ENCODE measurements at places on chromosomes 11 and 22.
A peak's percentile ranks its signal among the peaks of the same experiment; 100 is the strongest.

DNA sequence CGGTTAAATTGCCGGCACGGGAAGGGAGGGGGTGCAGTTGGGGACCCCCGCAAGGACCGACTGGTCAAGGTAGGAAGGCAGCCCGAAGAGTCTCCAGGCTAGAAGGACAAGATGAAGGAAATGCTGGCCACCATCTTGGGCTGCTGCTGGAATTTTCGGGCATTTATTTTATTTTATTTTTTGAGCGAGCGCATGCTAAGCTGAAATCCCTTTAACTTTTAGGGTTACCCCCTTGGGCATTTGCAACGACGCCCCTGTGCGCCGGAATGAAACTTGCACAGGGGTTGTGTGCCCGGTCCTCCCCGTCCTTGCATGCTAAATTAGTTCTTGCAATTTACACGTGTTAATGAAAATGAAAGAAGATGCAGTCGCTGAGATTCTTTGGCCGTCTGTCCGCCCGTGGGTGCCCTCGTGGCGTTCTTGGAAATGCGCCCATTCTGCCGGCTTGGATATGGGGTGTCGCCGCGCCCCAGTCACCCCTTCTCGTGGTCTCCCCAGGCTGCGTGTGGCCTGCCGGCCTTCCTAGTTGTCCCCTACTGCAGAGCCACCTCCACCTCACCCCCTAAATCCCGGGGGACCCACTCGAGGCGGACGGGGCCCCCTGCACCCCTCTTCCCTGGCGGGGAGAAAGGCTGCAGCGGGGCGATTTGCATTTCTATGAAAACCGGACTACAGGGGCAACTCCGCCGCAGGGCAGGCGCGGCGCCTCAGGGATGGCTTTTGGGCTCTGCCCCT is 529 bp upstream of the CCND1 start:
- DNase-seq, result no peak

DNA sequence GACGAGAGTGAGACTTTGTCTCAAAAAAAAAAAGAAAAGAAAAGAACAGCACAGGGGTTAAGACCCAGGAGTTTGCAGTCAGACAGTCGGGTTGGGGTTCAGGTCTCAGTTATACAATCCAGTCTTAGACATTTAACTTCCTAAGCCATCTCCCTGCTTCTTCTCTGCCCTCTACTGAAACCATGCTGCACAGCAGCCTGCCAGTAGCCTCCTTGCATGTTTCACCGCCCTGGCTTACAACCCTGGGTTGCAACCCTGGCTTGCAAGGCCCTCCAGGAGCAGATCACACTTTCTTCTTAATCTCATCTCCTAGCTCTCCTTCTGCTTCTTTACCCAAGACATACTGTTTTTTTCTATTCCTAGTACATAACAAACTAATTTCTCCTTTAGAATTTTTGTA is 5.9 kb upstream of the B3GAT3 start:
- DNase-seq, result no peak

GRCh38 chr22:48560836-48561235 is 1266.8 kb downstream of the BRD1 start:
- DNase-seq, result no peak

DNA sequence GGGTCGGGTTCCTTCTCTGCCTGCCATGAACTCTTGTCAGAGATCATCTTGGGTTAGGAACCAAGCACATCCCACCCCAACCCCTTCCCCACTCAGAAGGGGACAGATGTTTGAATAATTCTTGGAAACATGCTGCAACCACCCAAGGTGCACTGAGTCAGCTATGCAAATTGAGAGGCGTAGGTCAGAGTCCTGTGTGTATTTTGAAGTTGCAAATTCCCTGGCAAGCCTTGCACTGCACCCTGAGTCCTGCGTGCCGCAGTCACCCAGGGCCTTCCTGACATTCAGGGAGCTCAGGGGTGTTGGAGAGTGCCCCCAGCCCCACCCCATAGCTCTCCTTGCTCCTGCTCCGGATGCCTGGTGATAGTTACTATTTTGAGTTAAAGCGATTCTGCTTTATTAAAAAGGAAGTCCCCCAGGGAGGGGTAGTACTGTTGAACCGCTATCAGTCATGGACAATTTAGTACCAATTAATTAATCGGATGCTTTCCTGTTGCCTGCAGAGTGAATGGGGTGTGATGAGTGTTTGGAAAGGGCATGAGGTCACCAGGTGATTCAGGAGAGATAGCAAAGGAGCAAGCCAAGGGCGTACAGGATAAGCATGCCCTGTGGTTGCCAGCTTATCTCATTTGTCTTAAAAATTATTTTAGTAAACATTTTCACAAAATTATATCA is 123.7 kb downstream of the GRIK4 start:
- no peak for DNase-seq

DNA sequence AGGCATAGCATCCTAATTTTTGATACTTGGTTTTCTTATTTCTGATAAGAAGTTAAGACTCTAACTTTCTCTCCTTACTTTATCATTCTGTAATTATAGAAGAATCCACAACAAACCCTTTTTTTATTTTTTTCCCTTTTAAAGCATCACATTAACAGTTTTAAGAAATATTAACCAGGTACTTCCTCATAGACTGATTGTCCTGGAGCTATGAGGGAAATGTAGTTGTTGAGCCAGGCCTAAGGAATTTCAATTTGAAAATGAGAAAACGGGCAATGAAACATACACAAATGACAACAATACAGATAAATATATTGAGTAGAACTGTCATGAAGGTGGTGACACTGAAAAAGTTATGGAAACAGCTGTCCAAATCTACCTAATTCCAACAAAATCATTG is 569.0 kb downstream of the KCNA4 start:
- DNase-seq, result no peak

DNA sequence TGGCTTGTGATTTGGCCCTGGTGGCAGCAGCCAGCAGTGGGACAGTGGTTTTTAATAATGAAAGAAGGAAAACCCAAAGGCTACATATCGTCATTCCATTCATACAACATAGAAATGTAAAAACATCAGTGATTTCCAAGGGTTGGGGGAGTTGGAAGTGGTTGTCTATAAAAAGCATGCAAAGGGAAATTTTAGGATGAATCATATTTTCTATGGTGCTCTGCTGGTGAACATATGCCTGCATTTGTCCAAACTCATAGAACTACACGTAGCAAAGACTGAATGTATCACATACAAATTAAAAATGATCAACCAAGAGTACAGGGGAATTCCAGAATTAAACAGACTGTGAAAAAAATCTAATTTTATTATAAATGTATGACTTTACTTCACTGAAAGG is 11.1 kb downstream of the OR5B3 start:
- DNase-seq, result no peak

GRCh38 chr11:19306179-19306944 is 65.6 kb upstream of the E2F8 start:
- DNase-seq, result no peak

GRCh38 chr22:48595511-48595905 is 1232.2 kb downstream of the BRD1 start:
- DNase-seq, result no peak

DNA sequence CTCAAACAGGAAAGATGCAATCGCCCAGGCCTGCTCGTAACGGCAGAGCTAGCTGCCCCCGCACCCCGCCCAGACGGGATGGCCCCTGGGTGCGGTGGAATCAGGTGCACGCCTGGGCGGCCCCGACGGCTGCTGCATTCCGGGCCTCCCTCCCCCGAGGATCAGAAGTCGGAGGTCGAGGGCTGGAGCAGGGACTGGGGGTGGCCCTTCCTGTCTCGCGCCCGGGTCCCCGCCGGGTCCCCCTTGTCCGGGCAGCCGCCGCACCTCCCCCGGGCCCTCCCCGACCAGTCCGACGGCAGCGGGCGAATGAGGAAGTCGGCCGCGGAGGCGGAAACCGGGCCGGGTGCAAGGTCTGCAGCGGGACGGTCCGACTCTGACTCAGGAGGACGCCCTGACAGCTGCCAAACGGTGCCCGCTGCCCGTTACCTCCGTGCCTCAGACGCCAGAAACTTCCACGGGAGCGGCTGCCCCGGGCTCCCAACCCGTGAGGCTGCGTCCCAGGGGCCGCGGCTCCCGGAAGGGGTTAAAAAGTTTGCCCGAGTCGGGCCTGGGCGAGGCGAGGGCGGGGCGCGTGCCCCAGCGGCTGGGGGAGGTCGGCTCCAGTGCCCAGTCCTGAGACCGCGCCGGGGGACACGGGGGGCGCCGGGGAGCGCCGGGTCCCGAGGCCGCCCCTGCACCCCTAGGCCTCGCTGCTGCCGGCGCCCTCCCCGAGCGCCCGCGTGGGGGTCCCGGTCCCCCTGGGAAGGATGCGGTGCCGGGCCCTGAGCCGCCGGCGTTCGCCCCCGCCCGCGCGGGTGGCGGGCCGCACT is 663 bp downstream of the MYH9 start:
- no peak for DNase-seq

- DNase-seq, result peak; percentile 64
Observed at GRCh38 chr11:102560555-102561011, 30.0 kb upstream of the MMP7 start.

- no peak for DNase-seq
Observed at GRCh38 chr11:45930031-45930794, 7.8 kb downstream of the LARGE2 start.

Data from epithelial cell of prostate (primary cell).